ENCODE measurements at places on chromosomes 11 and 22.

- peak; percentile 87 for DNase-seq
Observed at GRCh38 chr11:3950996-3951660, 95.7 kb downstream of the STIM1 start.

DNA sequence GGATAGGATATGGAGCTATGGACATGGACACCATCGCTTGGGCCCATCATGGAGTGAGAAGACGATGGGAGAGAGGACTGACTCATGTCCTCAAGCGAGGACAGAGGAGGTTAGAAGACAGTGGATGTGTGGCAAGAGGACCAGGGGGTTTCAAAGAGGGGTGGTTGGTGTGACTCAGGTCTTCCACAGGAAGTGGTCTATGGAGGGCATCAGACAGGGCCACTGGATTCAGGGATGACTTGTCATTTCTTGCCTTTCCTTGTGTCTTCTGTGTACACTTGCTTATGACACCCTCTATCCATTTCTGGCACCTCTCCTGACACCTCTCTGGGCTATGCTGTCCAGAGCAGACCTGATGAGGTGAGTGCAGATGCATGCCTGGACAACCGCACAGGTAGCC, 115.4 kb downstream of the OSBP2 start:
- no peak for DNase-seq

DNA sequence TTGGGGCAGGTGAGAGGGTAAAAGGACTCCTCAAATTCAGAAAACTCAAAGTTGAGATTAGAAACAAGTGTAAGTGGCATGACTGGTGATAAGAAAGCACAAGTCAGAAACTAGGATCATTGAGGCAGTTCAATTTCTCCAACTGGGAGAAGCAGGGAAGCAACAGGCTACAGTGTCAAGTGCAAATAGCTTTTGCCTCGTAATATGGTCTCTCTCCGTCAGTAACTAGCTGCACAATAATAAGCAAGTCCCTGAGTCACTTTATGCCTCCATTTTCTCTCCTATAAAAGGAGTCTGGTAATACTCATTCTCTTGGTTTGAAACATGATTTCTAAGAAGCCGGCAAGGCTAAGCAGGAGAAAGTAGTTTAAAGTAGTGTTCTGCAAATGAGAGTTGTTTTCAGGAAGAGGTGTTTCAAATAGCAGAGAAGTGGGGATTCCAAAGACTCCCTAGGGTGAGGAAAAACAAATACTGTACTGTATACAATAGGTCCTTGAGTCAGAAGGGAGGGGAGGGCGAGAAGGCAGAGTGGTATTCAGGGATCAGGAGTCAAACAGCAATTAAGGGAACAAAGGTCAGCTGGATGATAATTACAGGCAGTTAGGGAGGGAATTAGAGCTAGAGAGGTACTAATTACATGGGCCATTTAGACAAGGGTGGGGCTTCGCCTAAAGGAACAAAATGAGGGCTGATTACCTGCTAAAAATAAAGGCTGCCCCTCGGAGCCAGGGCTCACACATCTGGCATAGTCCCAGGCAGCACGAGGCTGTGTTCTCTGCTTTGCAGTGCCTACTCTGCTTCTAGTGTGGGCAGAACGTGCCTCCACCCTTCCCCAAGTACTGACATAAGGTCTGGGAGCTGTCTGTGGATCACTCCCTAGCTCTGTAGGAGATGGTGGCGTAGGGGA, 96.0 kb upstream of the BDNF start:
- DNase-seq: peak; percentile 12

GRCh38 chr11:15266999-15267398, 152.3 kb downstream of the INSC start:
- DNase-seq: no peak

- DNase-seq: peak; percentile 79
Observed at GRCh38 chr11:125167292-125167953, 2.9 kb downstream of the PKNOX2 start.

All from astrocyte of the hippocampus (primary cell).